ENCODE measurements at places on chromosomes 7 and 10. TPM values are rescaled to one million over a fixed set of nuclear protein-coding genes. Genes with fewer than 3 reads are reported as not detected.

The HTR5A gene
- not detected for total RNA-seq

DNA sequence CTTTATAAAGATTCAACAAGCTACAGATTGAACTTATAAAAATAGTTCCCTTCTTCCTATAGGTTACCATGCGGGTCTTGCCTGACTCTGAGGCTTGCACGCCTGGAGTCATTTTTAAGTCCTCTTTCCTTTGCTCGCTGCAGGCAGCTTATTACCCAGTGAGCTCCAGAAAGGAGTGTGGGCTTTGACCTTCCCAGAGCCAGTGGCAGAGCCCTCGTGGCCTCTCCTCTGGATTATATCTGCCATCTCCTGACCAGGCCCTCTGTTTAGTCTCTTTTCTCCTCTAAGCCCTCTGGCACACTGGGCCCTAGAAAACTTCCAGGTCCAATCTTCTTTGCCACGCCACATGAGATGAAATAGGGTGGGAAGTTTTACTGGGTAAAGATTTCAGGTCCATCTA is 39.9 kb upstream of the EZH2 start:
- no peak for DNase-seq

DNA sequence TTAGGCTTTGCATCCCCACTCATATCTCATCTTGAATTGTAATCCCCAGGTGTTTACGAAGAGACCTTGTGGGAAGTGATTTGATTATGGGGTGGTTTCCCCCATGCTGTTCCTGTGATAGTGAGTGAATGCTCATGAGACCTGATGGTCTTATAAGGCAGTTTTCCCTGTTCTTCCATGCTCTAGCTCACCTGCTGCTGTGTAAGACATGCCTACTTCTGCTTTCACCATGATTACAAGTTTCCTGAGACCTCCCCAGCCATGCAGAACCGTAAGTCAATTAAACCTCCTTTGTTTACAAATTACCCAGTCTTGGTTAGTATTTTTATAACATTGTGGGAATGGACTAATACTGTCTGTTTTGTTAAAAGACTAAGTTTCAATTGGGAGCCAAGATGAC is 35.3 kb upstream of the ZNF92 start:
- no peak for DNase-seq

GRCh38 chr10:129323879-129324278 is 143.2 kb upstream of the MGMT start:
- no peak for DNase-seq

GRCh38 chr10:125691160-125691981 is 8.4 kb upstream of the TEX36 start:
- DNase-seq = no peak

The FAM25G gene
- total RNA-seq = not detected

GRCh38 chr7:7808156-7808555 is 89.7 kb upstream of the RPA3 start:
- DNase-seq = no peak

GRCh38 chr10:82091413-82091812 is 216.4 kb downstream of the NRG3 start:
- no peak for DNase-seq

- DNase-seq = no peak
Observed at GRCh38 chr7:7761340-7761973, 43.0 kb upstream of the RPA3 start.

DNA sequence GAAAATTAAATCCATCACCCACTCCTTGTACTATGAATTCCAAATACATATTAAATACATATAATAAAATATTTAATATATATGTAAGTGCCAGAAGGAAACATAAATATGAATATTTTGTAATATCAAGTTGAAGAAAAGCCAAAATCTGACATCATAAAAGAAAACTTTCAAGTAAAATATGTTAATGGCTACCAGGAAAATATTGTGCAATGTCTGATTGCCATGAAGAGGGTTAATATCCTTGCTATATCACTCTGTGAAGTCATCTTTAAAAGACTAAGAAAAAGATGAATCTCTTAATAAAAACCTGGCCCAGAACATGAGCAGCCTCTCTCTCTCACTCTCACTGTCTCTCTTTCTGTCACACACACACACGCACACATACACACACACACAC is 130.2 kb downstream of the EGFR start:
- DNase-seq = no peak

GRCh38 chr7:134447383-134447782 is 11.5 kb downstream of the AKR1B1 start:
- no peak for DNase-seq

The PHYHIPL gene
- total RNA-seq = not detected

The FFAR4 gene
- total RNA-seq = 0.16 TPM

The C7orf33 gene
- not detected for total RNA-seq

DNA sequence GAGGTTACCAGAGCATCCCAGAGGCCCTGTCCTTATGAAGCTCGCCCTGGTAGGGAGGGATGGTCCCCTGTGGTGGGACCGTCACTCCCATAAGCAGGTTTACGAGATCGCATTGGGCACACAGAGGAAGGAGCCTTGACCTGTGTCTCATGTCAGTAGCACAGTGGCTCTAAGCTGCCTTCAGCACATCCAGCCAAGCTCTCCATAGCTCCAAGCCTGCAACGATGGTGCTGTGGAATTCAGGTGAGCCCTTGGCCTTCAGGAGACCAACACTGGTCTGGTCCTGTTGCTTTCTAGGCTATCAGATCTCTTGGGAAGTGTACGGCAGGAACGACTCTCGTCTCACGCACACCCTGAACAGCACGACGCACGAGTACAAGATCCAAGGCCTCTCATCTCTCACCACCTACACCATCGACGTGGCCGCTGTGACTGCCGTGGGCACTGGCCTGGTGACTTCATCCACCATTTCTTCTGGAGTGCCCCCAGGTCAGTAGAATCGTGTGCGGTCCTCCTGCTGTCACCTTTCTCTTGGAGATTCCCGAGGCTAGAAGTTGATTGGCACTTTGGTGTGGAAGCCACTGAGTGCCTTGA is 605.3 kb upstream of the FOXK1 start:
- no peak for DNase-seq

- no peak for DNase-seq
Observed at GRCh38 chr7:80412842-80413241, 99.0 kb downstream of the GNAT3 start.

Measured in Right ventricle myocardium superior (tissue), 1 donor.